ENCODE measurements at places on chromosomes 5 and 9. TPM values are rescaled to one million over a fixed set of nuclear protein-coding genes. Genes with fewer than 3 reads are reported as not detected.

SPATA31E1 gene
- not detected for total RNA-seq

FBXO4 gene
- 33.9 TPM for total RNA-seq

SPINK13 gene
- total RNA-seq = not detected

IFNK gene
- not detected for total RNA-seq

RASGEF1C gene
- total RNA-seq = not detected

OMD gene
- 5.1 TPM for total RNA-seq

Data from subcutaneous adipose tissue (tissue), 4 donors.